Cardiac muscle cell (in vitro differentiated cells and primary cell): ENCODE measurements at places on chromosomes 1 and 21. TPM values are rescaled to one million over a fixed set of nuclear protein-coding genes. Genes with fewer than 3 reads are reported as not detected.

LAD1 gene
- 8.2 and 9.5 TPM in 2 replicates for polyA plus RNA-seq

PADI3 gene
- 1.3 TPM in 1 of 2 replicates, not detected in the other for polyA plus RNA-seq

NTRK1 gene
- polyA plus RNA-seq, result 2.4 and 3.9 TPM in 2 replicates

TP73 gene
- 0.87 and 1.0 TPM in 2 replicates for polyA plus RNA-seq

GNG4 gene
- polyA plus RNA-seq, result 0.44 TPM in 1 of 2 replicates, not detected in the other

DDR2 gene
- polyA plus RNA-seq, result 0.21 and 1.3 TPM in 2 replicates

SPRR2G gene
- polyA plus RNA-seq, result not detected in 2 replicates

UBIAD1 gene
- 16.6 and 16.9 TPM in 2 replicates for polyA plus RNA-seq

HES2 gene
- polyA plus RNA-seq, result 0.09 TPM in 1 of 2 replicates, not detected in the other

GBP6 gene
- not detected in 2 replicates for polyA plus RNA-seq

CYB5RL gene
- polyA plus RNA-seq, result 6.7 and 9.1 TPM in 2 replicates

- no peak for DNase-seq
These were observed 166.1 kb downstream of the PLA2G4A start for GRCh38 chr1:186994897-186995296.

- no peak for DNase-seq
These were observed 92.5 kb upstream of the KRTAP19-8 start for GRCh38 chr21:31130821-31131220.

DNA sequence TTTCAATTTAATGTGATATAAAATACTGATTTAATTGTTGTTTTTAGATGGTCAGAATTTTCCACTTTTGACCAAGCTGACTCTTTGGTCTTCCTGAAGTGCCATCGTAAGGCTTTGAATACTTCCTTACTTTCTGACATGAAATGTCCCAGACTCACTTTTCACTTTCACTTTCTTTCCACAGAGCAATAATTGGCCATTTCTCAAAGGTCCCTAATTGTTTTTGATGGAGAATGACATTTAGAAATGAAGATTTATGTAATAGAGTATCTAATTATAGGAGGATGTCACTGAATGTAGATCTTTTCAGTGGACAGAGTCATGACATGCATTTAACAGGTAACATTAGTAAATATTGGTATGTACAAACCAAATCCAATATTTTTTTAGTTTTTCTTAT lies 1141.6 kb downstream of the KCNT2 start:
- DNase-seq, result no peak

- DNase-seq, result no peak
These were observed 136.0 kb downstream of the TLR5 start for GRCh38 chr1:223006917-223007648.

GRCh38 chr1:184504040-184504954 lies 117.5 kb downstream of the C1orf21 start:
- DNase-seq, result no peak

GRCh38 chr1:24949331-24949881 lies 19.3 kb upstream of the RUNX3 start:
- DNase-seq, result peak; percentile 43

- no peak for DNase-seq
These were observed 24.3 kb upstream of the PPP1R15B start for GRCh38 chr1:204435872-204436271.

DNA sequence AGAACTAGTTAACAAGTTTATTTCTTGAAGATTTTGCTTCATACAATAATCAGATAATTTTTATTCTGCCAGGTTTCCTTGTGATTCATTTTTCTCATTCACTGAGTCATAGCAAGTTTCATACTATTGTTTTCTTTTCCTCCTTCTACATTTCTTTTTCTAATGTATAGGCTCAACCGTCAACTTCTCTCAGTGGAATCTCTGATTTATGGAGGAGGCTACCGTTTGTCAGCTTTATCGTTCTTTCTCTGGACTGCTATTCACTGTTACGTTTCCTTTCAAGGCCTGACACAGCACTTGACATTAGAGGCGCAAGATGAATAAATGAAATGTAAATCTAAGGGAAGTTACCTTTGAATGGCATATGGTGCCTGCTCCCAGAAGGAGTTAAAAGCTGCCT lies 284.3 kb upstream of the NR5A2 start:
- DNase-seq, result peak; percentile 10

DNA sequence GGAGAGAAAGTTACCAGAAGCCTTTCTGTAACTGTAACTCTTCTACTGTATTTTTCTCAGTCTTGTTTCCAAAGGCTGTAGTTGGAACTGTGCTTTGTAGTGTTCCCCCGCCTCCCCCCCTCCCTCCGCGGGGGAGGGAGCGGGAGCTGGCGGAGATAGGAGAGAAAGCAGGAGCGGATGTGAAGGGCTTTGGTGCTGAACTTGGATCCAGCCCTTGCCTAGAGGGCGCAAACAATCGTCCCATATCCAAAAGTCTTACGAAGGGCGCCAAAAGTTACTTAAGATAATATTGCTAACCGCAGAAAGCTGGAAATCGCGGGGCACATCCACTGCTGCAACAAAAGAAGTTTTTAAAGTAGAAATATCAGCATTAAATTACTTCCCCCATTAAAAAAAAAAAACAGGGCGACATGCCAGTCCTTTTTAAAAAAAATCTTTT lies 2.4 kb upstream of the NFIA start:
- peak; percentile 86 for DNase-seq

DNA sequence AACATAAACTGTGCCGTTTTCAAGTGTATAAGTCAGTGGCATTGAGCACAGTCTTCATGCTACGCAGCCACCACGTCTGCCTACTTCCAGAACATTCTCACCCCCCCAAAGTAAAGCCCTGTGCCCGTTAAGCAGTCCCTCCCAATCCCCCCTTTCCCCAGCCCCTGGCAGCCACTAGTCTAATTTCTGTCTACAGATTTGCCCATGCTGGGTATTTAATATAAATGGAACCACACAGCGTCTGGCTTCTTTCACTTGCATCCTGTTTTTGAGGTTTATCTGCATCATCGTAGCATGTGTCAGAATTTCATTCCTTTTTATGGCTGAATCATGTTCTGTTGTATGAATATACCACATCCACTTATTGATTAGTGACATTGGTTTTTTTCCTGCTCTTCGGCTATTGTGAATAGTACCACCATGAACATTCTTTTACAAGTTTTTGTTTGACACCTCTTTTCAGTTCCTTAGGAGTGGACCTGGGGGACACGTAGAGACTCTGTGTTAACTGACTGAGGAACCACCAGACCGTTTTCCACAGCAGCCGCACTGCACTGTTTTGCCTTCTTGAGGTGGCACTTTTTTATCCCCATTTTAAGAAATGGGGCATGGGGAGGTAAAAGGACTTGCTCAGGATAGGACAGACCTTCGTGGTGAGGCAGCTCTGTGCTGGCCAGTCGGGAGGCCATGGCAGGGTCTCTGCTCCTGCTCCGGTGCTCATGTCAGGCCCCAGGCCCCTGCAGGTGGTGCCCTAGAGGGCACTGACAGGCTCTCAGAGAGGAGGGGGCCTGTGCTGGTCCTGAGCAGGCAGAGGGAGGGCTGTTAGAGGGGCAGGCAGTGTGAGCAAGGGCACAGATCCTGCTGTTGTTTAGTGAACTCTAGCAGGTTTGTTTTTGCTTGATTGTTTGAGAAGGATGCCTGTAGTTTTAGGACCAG lies 123.8 kb downstream of the PCBP3 start:
- no peak for DNase-seq

GRCh38 chr1:81296601-81297000 lies 504.1 kb upstream of the ADGRL2 start:
- peak; percentile 69 for DNase-seq

DNA sequence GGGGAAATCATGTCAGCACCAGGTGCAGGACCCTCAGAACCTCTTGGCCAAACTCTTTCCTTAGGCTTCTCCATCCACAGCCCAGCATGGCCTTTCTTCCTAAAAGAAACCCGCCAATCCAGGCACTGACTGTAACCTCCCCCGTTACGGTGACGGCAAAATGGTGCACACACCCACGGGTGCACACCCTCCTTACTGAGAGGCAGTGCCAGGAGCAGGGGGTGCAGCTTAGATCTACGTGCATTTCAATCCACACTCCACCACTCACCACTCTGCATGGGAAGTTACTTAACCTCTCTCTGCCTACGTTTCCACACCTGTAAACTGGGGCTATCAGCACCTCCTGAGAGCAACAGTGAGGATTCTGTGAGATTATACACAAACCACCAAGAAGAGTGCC lies 31.0 kb downstream of the SUSD4 start:
- DNase-seq, result no peak

DNA sequence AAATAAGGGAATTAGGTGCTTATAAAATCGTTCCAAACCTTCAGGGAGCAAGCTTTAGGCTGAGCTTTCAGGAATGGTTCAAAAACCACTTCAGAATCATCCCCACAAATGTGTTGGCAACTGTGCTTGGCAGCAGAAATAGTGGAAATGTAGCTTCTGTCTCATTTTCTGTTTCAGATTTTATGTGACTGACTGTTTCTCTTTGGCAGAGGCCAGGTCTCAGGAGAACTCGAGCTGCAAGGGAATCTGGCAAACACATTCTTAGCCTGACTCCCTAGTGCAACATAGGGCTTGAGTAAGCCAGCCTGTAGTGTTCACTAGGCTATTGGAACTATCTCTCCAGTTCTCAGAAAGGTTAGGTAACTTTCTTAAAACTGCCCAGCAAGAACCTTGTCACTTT lies 128.6 kb downstream of the PLA2G4A start:
- DNase-seq, result no peak

GRCh38 chr1:219544163-219544846 lies 68.6 kb downstream of the ZC3H11B start:
- DNase-seq, result peak; percentile 27

GRCh38 chr1:39407510-39407895 lies 83.9 kb upstream of the BMP8A start:
- no peak for DNase-seq

- no peak for DNase-seq
These were observed 775 bp upstream of the AIM2 start for GRCh38 chr1:159077120-159077961.

- DNase-seq, result no peak
These were observed 11.2 kb downstream of the IFT25 start for GRCh38 chr1:53934170-53934765.

GRCh38 chr1:111496398-111496797 lies 7.0 kb downstream of the ADORA3 start:
- no peak for DNase-seq

GRCh38 chr1:173302890-173303829 lies 96.0 kb upstream of the TNFSF4 start:
- DNase-seq, result peak; percentile 40

GRCh38 chr1:235246022-235246948 lies 81.7 kb downstream of the ARID4B start:
- DNase-seq, result no peak

DNA sequence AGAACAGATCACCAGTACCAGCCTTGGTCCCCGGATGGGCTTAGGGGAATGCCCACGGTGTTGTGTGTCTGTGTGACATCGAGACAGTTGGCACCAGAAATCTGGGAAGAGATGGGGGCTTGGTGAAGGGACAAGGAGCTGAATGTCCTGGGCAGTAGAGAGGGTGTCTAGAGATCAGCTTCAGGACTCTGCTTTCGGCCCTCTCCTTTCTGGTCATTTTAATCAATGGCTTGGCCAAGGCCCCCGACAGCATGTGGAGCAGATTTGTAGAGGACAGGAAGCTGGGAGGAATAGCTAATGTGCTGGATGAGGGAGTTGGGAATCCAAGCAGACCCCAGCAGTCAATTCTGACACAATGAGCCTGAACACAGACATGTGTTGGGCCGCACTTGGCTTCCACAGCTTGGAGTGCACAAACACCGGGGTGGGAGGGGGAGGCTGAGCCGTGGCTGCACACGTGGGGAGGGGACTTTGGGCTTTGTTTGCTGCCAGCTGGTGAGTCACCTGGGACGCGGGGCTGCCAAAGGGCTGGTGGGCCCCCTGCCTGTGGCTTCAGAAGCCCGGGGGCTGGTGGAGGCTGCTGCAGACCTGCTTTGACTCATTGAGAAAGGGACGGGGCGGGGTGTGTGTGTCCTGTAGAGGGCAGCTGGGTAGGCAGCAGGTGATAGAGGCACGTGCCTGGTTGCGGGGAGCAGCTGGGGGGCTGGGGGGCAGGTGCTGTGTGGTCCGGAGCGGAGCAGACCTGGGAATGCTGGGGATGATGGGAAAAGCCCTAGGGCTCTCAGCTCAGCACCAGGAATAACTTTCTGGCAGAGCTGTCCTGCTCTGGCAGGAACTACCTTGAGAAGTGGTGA lies 20.9 kb downstream of the SLC1A7 start:
- no peak for DNase-seq

GRCh38 chr1:180615493-180616290 lies 16.1 kb upstream of the XPR1 start:
- DNase-seq, result no peak

DNA sequence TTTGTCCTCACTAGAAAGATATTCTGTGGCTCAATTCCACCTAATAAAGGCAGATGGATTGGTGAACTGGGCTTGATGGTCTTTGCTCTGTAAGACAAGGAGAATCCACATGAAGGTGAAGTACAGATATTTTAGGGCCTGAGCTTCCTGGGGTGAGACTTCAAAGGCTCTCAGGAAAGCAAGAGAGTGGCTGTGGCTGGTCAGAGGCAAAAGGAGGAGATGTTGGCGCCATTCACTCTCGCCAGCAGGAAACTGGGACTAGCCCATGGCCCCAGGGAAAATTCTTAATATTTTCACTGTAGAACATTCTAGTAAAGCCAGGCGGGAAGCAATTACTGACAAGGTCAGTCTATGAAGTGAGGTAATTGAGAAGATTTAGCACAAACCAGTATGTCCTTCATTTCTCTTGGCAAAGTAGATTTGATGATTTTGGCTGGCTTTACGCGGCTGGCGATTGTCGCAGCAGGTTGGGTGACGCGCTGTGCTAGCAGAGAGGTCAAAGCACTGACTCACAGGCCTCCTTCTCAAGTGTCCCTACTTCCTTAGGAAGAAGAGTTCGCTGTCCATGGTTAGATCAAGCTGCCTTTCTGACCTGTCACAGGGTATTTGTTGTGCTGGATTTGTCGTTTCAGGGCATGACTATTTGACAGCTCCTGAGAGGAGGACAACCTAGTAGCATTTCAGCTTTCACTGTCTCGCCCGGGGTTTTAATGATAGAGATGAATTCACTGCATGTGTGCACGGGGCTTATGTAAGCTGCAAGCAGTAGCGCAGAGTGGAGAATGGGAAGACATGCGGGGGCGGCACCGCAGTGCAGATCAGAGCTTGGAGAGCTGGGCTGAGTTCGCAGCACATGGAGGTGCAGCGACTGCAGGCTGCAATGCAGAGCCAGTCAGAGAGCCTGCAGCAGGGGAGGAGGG lies 32.7 kb downstream of the XCL1 start:
- peak; percentile 79 for DNase-seq

- DNase-seq, result no peak
These were observed 3.3 kb upstream of the KIF21B start for GRCh38 chr1:201026836-201027235.

DNA sequence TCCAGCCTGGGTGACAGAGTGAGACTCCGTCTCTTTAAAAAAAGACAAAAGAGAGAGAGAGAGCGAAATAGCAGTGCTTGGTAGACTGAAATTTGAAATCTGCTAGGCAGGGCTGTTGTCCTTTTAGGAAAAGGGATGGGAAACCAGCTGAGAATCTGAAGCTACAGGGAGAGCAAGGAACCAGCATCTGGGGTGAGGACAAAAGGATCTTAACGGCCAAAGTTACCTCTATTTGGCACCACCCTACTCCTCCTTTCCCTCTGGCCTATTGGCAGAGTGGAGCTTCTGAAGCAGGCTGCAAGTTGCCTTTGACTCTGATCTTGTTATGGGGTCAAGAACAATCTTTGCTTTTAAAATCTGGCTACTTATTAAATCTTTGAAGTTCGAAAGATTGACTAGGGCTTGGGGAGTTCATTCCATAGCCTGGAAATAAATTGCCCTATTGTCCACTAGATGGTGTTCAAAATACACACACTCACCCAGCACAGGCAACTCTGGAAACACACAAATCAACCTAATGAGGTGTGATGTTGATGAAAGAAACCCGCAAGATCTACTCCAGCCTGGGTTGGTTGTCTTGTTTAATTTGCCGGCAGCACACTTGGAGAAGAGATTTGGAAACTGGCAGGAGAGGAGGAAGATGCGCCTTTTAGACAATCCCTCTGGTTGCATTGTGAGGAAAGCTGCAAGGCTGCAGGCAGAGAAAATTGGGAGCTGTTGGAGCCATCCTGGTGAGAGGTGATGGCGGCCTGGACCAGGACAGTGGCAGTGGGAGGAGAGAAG lies 16.5 kb upstream of the PARP1 start:
- peak; percentile 60 for DNase-seq
